ENCODE measurements at places on chromosomes 3 and 15.

GRCh38 chr15:63601704-63602185 lies 4.6 kb downstream of the FBXL22 start:
- no peak for DNase-seq

GRCh38 chr3:38151667-38152265 lies 13.3 kb downstream of the MYD88 start:
- DNase-seq: no peak

- no peak for DNase-seq
Observed at GRCh38 chr3:191198932-191199331, at the start of gene OSTN. OSTN (plus strand) TSS chr3:191199241; CDS start chr3:191212533, 13,292 bp downstream.

- no peak for DNase-seq
Observed at GRCh38 chr3:178603735-178604134, 67.5 kb downstream of the KCNMB2 start.

DNA sequence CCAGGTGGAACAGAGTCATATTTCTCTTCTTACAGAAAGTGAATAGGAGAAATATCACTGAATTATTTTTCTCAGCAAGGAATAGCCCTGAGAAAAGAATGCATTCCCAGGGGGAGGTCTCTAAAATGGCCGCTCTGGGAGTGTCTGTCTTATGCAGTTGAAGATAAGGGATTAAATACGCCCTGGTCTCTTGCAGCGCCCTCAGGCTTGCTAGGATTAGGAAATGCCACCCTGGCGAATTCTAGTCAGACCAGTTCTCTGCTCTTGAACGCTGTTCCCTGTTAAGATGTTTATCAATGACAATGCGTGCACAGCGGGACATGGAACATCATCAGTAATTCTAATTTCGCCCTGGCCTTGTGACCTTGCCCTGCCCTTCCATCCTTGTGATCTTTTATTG lies 949.0 kb upstream of the SEMA6D start:
- DNase-seq: no peak

GRCh38 chr3:112375117-112375516 lies 42.2 kb downstream of the CD200 start:
- no peak for DNase-seq

DNA sequence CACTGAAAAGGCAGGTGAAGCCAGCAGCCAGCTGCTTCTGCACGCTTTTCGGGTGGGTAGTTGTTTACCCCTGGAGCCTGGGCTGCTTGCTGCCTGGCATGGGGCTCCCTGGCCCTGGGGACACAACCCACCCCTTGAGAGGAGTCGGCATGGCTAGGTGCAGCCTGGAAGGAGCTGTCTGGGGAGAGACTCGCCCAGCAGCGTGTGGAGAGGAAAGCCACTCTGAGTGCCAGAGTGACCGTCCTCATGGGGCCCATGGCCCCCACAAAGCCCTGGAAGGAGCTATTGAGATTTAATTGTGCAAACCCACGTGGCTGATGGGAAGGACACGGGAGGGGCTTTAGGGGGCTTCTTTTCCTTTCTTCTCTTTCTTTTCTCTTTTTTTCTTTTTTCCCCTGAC lies 137.5 kb downstream of the OPA1 start:
- no peak for DNase-seq

DNA sequence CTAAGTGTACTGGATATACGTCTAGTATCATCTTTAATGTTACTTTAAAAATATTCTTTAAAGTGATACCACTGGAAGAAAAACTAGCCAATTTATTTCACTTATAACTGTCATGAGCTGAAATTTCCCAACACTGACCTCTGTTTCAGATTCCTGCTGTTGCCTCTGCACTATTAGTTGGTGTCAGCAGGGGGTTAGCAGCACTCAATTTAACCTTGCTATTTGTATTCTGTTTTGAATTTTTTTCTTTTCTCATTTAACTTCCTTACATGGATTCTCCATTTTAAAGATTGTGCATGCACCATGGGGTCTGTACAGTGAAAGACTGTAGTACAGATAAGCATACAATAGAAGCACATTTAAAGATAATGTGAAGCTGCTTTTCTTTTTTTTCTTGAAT lies 169.2 kb downstream of the UBE2E2 start:
- DNase-seq: no peak

DNA sequence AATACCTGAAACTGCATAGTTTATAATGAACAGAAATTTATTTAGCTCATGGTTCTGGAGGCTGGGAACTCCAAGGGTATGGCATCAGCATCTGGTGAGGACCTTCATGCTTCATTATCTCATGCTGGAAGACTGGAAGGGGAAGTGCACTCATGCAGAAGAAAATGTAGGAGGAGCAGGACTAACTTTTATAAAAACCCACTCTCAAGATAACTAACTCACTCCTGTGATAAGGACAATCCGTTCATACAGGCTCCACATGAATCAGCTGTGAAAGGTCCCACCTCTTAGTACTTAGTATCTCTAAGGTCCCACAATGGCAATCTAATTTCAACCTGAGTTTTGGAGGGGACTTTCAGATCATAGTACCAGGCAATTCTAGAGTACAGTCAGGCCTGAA lies 33.6 kb upstream of the APH1B start:
- DNase-seq: no peak

DNA sequence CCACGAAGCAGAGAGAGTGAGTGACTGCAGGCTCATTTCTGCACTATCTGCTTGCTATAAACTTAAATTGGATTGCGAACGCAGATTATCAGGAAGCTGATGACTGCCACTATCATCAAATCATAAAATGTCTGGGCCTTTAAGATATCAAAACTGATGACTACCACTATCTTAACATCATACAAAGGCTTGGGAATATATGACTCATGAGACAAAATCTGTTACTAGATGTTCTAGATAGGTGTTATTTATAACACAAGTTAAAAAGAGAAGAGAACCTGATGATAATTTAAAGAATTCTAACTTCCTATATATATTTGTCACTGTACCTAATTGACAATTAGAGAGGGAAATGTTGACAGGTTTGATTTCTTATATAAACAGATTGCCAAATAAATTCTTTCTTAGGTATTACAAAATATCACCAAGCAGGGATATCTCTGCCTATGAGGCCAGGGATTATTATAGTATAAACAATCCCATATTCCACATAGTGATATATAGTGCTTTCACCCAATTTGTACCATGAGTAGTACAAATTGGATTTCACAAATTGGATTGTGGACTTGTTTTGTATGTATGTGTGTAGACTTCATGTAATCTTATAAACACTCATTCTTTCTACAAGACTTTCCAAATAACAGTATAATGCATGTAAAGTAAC lies 1157.2 kb downstream of the ROBO1 start:
- no peak for DNase-seq

DNA sequence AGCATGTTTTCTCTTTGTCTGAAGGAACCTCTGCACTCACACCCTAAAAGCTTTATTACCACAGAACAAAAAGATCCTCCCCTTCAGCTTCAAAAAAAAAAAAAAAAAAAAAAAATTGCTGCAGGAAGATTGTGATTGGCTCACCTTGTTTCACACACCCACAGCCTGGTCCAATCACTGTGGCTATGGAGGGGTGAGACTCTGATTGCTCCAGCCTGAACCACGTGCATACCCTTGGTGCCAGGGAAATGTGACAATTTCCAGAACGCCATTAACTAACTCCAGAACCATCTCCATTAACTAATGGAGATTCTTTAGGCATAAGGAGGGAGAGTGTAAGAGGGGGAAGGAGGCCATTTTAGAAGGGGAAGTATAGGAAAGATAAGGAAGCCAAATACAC lies 106.5 kb upstream of the CRBN start:
- no peak for DNase-seq

GRCh38 chr3:133410191-133410892 lies 10.5 kb downstream of the BFSP2 start:
- no peak for DNase-seq

DNA sequence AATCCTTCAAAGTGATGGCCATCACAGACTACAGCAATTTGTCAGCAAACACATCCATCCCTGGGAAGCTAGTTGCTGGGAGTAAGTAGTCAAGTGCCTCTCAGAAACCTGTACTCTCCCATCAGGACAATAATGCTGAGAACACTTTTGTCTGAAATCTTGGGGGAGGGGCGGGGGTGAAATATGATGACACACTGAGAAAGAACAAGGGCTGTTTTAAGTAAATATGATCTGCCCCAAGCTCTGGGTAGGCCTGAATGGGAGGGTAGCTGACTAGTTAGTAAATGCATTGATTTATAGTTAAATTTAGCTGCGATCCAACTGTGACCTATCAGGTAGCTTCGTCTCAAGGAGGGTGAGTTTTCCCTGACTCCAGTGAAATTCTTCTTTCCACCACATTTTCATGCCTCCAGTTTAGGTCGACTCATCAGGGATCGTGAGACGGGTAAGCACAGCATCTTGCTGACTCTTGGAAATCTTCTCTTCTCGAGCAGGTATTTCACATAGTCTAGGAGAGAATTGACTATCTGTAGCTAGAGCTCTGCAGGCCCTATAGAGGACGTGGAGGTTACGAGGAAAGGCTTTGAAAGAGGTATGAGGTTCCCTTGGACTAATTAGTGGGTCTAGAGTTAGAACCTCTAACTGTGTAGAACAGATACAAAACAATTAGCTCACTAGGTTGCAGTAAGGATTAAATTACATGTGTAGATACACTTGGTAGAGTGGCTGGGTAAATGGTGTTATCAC lies 213.4 kb upstream of the SLC2A2 start:
- no peak for DNase-seq

DNA sequence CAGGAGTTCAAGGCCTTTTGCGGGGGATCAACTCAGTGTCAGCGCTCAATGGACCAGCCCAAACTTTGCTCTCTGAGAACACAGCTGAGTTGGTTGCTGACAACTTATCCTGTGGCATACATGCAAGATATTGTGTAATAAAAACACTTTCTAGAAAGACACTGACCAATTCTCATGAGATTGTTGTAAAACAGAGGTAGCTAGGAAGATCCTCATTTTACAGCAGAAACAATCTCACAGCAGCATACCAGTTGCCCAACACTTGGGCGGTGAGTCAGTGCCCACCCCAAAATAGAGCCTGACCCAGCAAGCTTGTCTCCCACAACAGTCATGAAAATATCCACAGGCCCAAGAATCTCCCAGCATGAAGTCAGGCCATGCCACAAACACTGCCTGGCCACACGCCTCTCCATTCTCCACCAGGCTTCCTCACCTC lies 18.2 kb downstream of the KLHL6 start:
- DNase-seq: no peak

- DNase-seq: no peak
Observed at GRCh38 chr15:48981941-48982340, 18.2 kb upstream of the SHC4 start.

GRCh38 chr15:67133738-67134066 lies 68.3 kb downstream of the SMAD3 start:
- DNase-seq: no peak

DNA sequence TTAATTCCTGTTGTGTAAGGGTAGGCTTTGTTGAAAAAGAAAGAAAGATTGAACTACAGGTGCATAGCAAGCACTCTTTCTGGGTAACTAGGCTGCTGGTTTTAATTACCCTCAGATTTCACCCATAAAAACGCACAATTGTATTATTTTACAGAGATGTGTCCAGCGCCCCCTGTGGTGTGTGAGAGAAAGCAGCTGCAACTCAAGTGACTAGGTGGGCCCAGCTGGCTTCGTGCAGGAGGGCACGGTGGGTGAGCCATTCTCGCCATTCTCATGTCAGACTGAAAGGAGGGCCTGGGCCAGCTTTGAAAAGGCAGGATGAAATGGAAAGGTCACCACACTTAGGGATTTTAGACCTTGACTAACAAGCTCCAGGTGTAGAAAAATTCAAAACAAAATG lies 122.6 kb downstream of the LRIG1 start:
- DNase-seq: peak; percentile 43

- no peak for DNase-seq
Observed at GRCh38 chr3:30453360-30454039, 152.9 kb upstream of the TGFBR2 start.

DNA sequence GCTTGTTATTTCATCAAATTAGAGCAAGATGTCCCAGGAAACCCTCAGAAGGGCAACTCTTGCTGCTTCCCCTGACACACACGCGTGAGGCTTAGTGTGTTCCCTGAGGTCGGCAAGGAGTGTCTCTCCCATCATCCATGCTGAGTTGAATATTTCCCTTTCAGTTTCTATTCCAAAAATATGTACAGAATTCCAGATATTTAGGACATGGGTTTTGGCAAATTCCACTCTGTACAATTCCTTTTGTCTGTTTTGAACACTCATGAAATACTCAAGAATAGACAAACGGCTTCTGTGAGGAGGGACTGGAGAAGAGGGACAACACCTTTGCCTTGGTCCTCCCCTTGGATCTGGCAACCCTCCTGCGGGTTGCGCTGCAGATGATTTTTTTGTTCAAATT lies 138.0 kb downstream of the DUT start:
- no peak for DNase-seq

GRCh38 chr3:151330379-151330778 lies 1.0 kb upstream of the P2RY13 start:
- DNase-seq: no peak

DNA sequence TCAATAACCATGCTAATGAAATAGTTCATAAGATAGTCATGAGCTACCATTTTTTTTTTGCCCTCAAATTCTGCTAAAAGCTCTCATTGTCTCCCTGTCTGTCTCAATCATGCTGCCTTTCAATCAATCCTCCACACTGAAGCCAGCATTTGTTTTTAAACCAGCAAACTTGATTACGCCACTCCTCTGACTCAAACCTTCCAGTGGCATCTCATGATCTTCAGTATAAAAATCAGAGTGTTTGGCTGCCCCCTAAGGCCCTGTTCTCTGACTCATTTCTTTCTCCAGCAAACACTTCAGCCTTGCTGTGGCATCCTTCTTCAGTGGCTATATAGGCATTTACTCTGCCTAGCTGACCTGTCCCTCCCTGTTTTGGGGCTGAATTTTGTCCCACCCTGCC lies 36.0 kb upstream of the EOMES start:
- DNase-seq: no peak

DNA sequence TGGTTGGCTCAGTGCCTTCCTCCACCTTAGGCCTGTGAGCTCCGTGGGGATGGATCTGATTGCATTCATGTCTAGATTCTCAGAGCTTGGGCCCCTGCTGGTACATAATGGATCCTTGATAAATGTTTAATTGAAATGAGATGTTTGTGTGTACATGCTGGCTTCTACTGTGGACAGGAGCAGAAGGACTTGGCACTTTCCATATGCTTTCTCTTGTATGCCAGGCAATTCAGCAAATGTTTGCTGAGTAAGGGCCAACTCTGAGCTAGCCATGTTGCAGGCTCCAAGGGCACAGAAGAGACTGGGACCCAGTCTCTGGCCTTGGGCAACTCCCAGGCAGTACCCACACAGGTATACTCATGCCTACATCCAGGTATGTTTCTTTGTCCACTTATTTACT lies 67.0 kb downstream of the RAB11A start:
- DNase-seq: no peak

- no peak for DNase-seq
Observed at GRCh38 chr3:69292185-69292584, 93.7 kb downstream of the FRMD4B start.

DNA sequence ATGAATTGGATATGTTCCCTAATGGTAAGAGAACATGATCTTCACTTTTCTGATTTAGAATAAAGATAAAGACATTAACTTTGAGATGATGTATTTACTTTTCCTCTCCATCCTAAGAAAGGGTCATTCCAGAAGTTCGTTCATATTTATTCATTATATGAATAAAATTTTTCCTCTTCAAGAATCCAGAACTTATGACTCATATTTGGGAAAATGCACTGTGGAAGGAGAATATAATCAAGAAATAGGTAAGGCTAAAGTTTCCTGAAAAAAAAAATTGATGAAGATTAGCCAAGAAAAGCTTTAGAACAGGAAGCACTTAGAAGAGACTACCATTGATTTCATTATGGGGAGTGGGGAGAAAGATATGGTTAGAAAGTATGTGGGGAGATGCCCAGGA lies 36.5 kb upstream of the CBLB start:
- no peak for DNase-seq

All from activated gamma-delta T cell treated with Interleukin-2 at 50 U/mL for 16 hours (primary cell).